ENCODE measurements at places on chromosomes 11 and 22.

GRCh38 chr11:23227078-23227445, 366.8 kb upstream of the CCDC179 start:
- DNase-seq, result no peak

DNA sequence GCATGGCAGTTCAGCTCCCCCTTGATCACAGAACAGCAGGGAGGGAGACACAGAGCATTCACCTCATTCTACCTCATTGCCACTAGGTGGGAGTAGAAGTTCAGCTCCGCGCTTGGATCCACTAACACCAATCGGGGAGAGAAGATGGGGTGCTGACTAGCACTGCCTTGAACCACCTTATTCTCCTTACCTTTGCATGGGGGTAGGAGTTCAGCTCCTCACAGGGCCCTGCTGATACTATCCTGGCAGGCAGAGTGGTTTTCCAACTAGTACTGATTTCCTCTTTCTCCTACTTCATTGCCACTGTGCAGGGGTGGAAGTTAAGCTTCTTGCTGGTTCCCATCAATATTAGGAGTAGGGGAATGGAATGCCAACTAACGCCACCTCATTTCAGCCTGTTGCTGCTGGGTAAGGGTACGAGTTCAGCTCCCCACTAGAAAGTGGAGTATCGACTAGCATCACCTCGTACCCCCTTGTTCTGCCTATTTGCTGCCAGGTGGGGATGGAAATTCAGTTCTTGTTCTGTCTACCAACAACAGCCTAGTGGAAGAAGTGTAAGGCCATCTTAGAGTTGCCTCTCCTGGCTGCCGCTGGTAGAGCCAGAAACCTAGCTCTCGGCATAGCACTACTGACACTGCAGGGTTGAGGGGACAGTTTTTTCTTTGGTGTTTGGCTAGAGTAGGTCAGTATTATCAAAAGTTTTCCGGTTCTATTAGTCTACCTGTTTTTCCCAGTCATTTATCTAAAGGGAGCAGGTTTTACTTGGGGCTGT, 550.9 kb upstream of the CCDC90B start:
- no peak for DNase-seq

GRCh38 chr11:9625728-9626127, 38.1 kb upstream of the SWAP70 start:
- DNase-seq, result no peak

DNA sequence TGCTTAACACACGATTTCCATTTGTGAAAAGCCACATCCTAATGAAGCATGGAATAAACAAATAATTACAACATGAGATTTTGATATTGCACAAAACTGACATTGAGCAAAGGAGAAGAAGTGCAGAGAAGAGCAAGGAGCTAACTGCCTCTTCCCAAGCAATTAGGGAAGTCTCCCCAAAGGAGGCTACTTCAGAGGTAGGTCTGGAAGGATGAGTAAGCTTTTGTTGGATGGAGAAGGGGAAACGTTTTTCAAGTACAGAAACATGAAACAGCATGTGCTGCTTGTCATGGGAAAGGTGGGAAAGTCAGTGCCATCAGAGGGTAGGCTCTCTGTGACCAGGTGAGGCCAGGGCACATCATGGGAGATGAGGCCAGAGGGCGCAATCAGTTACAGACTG, 132.2 kb upstream of the SESN3 start:
- no peak for DNase-seq

GRCh38 chr22:46661221-46661851, 41.1 kb downstream of the GRAMD4 start:
- DNase-seq, result no peak

DNA sequence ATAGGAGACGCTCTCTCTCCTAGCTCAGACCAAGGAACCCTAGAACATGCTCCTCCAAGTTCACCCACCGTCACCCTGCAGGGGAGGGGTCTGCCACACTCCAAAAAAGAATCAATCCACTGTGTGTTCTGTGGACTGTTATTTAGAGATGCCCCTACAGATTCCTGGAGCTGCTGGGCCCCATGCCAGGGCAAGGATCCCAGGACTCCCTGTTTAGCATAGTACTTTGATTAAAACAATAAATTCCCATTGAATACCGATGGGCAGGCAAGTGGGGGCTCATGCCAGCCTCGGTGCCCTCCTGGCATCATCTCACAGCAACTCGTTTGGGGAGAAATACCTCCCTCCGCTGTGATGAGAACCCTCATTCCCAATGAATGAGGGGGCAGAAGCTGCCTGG, 247.5 kb downstream of the ST3GAL4 start:
- no peak for DNase-seq

DNA sequence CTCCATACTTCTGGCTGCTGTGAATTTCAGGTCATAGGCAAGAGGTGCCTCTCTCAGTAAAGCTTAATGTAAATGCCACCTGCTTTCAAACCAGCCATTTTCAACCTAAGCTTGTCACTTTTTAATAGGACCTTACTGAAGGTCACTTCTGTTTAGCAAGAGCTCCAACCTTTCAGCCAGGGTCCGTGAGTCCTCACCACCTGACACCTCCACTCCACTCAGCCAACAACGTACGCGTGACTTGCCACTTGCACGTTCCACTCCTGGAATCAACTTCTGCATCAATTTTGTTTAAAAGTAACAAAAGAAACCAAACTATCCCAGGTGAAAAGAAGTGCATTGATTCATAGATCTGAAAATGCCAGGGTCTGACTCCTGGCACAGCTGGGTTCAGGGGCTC, 114.4 kb downstream of the TRIM29 start:
- DNase-seq, result no peak

- DNase-seq, result no peak
These were observed 20.8 kb downstream of the FAM118A start for GRCh38 chr22:45330548-45330947.

GRCh38 chr11:80365076-80365725, 924.4 kb upstream of the TENM4 start:
- no peak for DNase-seq

- DNase-seq, result no peak
These were observed at the start of gene OR51S1 for GRCh38 chr11:4848908-4849532. OR51S1 (minus strand) TSS chr11:4849208; CDS start chr11:4849208, 0 bp downstream.

DNA sequence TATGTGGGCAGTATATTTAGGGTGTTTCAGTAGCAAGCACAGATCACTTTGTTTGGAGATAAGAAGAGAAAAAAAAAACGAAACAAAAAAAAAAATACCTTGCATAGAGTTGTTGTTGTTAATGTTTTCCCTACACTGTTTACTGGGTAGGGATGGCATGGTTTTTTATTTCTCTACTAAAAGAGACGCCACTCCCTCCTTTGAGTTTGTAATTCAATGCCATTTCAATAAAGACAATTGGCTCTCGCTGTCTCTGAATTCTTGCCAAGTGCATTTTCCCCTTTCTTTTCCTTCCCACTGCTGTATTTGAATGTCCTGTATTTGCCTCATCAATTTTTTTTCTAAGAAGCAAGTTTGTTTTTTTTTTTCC, 213.9 kb upstream of the UBASH3B start:
- no peak for DNase-seq

- no peak for DNase-seq
These were observed 5.3 kb upstream of the CARD18 start for GRCh38 chr11:105144887-105145286.

- DNase-seq, result no peak
These were observed 108.7 kb downstream of the CTTN start for GRCh38 chr11:70506986-70507385.

DNA sequence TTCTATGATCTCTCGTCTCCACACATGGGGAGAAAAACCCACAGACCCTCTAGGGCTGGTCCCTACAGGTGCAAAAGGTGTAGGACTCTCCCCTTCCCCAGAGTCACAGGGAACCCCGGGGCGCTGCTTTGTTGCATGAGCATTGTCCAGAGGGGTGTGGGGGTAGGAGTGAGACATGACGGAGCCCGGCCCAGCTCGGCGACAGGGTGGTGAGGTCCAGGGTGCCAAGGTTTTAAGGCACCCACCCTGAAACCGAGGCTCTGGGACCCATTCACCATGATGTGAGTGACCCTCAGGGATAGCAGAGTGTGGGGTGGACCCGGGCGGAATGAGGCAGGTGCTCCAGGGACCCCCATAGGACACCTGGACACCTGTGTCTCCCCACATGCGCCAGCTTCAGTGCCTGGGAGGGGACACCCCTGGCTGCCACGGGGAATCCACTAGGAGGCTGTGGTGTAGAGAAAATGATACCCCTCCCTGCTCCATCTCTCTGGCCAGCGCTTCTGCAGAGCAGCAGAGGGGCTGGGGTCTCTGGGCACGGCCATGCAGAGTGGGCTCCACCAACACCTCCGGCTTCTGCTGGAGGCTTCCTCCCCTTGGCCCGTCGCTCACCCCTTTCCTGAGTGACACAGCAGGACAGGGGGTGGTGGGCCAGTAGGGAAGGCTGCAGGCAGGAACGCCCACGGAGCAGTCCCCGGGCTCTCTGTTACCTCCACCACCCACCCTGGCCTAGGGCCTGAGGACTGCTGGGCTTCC, 15.2 kb downstream of the KRTAP5-5 start:
- DNase-seq, result no peak

- DNase-seq, result no peak
These were observed 16.2 kb upstream of the ME3 start for GRCh38 chr11:86688398-86689179.

GRCh38 chr11:105368711-105369110, 229.1 kb upstream of the CARD18 start:
- no peak for DNase-seq

DNA sequence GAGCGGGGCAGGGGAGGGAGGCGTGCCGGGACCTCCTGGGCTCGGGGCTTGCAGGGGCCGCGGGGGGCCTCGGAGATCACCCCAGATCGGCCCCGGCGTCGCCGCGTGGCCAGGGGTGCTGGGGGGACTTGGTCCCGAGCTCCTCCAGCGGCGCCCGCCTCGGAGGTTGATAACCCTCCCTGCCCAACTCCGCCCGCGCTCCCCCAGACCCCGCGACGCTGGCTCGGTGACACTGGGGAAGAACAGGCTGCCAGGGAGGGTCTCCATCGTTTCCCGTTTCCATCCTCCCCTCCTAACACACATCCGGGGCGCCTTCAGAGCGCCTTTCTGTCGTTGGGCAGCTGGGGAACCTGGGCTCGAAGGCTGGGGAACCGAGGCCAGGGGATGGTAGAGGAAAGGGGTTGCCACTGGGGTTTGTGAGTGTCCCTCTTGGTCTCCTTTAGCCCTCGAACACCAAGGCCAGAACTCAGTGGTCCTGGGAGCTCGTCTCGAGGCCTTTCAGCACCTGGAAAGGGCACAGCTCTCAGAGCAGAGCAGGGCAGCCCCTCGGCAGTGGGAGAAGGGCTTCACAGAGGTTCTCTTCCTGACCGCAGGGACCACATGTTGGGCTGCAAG, 431 bp downstream of the SLC37A2 start:
- DNase-seq, result no peak

DNA sequence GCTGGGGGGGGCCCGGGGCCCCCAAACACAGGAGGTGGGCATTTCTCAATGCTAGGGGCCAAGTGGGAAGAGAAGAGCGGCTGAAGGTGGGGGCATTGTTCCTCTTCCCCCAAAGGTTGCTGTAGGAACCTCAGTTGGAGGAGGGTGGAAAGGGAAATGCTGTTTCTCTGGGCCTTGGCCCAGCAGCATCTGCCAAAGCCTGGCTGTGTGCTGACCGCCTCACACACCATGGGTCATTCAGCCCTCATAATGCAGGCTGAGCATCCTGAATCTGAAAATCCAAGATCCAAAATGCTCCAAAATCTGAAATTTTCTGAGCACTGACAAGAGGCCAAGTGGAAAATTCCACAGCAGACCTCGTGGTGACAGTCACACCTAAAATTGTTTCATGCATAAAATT, 49.0 kb upstream of the BID start:
- DNase-seq, result no peak

Data from activated T-cell treated with anti-CD3 and anti-CD28 coated beads for 1 hour (primary cell).